Thoracic aorta endothelial cell (primary cell): ENCODE measurements at places on chromosomes 3 and 15. TPM values are rescaled to one million over a fixed set of nuclear protein-coding genes. Genes with fewer than 3 reads are reported as not detected.

Gene GP5
- 0.14 TPM in 1 of 2 replicates, not detected in the other for total RNA-seq

Gene HDDC3
- 12.0 and 14.4 TPM in 2 replicates for total RNA-seq

Gene AQP9
- 0.07 TPM in 1 of 2 replicates, not detected in the other for total RNA-seq

Gene TRIM42
- not detected in 2 replicates for total RNA-seq

Gene GOLGA8J
- total RNA-seq, result not detected in 2 replicates

Gene CFAP100
- total RNA-seq, result not detected in 2 replicates
